ENCODE measurements at places on chromosomes 12 and 14.

DNA sequence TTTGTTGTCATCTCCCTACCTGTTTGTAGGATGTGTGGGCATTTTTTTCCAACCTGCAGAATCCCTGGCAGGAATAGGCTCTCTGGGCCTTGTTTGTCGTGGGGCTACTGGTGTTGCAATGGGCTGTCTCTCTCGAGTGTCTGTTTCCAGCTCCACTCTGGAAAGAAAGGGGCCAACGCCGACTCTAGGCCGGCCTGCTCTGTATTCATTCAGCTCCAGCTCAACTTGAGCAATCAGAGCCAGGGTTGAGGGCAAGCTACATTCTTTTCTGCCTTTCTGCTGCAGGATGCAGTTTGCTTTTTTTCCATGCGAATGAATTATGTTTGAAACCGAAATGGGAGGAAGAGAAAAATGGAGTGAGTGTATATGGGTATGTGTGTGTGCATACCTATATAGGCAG is 2.3 kb downstream of the JDP2 start:
- no peak for DNase-seq

- no peak for DNase-seq
Observed at GRCh38 chr12:43480591-43480990, 71.4 kb downstream of the ADAMTS20 start.

DNA sequence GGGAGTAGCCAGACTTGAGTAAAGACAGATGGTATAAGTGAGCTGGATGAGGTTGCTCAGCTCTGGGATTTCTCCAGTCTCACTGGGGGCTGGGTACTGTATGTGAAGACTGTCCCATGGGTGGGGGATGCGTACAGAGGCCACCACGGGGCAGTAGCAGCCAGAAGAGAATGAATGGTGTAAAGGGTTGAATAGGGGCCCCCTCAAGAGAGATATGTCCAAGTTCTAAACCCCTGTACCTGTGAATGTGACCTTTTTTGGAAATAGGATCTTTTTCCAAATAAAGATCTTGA is 21.8 kb upstream of the BCDIN3D start:
- DNase-seq = no peak

DNA sequence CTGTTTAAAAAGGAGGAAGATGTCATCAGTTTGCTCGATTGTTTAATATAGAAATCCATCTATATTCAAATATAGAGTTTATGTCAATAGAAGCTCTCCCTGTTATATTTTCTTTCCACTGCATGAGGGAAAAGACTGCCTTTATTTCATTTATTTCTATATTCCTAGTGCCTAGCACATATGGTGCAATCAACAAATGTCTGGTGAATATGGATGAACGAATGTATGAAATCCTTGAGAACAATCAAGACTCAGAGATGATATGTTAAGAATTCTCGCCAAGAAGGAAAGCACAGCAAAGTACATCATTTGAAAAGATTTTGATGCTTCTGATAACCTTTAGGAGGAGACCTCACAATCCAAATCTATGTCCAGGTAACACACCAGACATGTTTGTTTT is 296.0 kb upstream of the LMO3 start:
- no peak for DNase-seq

GRCh38 chr14:71731096-71731495 is 201.1 kb upstream of the RGS6 start:
- no peak for DNase-seq

- no peak for DNase-seq
Observed at GRCh38 chr12:26031827-26032226, 73.3 kb downstream of the RASSF8 start.

GRCh38 chr12:16258963-16259362 is 18.5 kb downstream of the SLC15A5 start:
- DNase-seq = no peak

- DNase-seq = no peak
Observed at GRCh38 chr12:68904351-68904962, 28.5 kb downstream of the CPM start.

- DNase-seq = no peak
Observed at GRCh38 chr12:77644915-77645605, 185.6 kb upstream of the NAV3 start.

- no peak for DNase-seq
Observed at GRCh38 chr14:20493634-20494033, 11.7 kb upstream of the RNASE10 start.

Measured in stimulated activated CD8-positive, alpha-beta memory T cell treated with anti-CD3 and anti-CD28 coated beads, Interleukin-2, amount 100 ng/mL, for 48 hours (primary cell).